Stimulated activated CD4-positive, alpha-beta T cell treated with anti-CD3 and anti-CD28 coated beads, Interleukin-2, amount 100 ng/mL, for 24 hours (primary cell): ENCODE measurements at places on chromosomes 4 and X.

GRCh38 chr4:101621120-101621519 lies 169.4 kb upstream of the BANK1 start:
- DNase-seq = no peak

DNA sequence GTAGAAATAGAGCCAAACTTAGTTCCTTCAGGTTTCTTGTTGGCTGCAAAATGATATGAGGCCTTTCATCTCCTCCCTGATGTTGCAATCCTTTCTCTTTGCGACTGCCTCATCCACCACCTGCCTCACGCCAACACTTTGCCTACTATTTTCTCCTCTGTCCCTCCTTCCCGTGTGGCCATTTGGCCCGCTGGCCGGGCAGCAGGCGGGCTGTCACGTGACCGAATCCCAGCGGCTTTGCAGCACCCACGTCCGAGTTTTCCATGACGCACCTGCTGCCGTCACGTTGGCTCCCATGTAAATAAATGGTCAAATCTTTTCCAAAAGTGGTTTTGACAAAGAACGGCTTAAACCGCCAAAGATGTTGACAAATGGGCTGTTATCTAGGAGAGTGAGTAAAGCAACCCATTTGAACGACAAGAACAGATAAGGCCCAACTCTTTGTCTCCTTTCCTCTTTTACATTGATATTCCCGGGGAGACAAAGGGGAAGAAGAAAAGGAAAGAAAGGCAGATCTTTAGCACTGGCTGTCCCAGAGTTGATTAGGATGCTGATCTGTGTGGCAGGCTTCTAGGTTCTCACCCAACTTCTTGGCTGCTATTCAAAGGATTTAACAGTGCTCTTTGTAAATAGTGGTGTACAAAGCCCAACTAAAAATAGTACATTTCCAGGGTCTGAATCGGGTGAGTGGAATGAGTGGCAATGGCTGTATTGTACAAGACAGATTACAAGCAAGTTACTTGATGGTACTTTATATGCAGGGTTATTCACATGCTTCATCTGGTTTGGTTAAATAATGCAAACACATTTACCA lies 174.2 kb upstream of the JADE1 start:
- no peak for DNase-seq

DNA sequence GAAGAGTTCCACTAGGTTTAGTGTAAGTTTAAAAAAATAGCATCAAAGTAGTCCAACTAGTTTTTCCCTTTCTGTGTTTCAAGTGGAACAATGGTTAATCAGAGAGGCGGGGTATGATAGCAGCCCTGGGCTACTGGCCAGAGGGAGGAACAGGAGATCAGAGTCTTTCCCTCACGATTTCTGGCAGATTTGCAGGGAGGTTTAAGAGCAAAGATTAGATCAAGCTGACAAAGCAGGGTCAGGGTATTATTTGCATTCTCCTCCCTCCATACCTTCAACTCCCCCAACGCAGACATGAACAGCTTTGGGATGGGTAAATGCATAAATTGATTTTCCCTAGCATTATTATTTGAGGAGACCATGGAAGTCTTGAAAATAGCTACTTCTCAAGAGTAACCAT lies 277.6 kb upstream of the DIAPH2 start:
- no peak for DNase-seq

GRCh38 chrX:100964362-100964761 lies 5.1 kb upstream of the ARL13A start:
- no peak for DNase-seq

DNA sequence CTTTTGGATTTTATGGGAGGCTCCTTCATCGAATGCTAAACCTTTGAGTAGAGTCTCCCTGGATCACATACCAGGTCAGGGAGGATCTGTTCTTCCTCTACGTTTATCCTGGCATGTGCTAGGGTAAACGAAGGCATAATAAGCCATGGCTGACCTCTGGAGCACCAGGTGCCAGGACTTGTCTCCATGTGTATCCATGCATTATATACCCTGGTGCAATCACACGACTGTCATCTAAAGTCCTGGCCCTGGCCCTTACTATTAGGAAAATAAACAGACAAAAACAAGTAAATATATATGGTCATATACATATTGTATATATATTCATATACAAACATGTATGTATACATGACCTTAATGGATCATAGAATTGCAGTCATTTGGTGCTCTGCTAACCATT lies 21.2 kb downstream of the EREG start:
- DNase-seq = no peak

DNA sequence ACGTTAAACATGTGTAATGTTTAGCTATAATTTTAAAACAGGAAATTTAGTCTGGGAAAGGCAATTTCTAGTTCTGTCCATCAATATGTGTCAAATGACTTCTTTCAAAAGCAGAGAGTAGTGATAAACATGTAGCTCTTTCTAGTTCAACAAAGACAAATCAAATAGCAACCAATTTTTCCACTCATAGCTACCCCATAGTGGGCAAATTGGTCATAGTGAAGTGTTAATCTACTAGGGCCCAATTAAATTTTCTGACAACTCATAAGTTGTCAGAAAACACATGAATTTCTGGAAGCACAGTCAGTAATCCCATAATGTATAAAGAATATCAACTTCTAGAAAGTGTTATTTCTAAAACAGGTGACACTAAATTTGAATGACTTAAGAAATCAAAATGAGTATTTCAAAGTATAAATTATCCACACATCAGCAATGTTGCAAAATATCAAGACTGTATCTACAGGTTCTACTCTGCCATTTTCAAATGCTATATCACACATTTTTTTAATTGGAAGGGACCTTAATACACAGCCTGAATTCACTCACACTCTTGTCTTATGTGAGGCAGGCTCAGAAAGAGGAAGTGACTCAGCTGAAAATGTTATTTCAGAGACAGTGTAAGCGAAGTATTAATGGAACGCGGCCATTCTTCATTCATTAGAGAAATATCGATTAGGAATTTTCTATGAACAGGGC lies 7.7 kb downstream of the OCIAD2 start:
- no peak for DNase-seq

GRCh38 chr4:75658876-75659275 lies 14.3 kb downstream of the G3BP2 start:
- no peak for DNase-seq

GRCh38 chr4:6986072-6986780 lies 56.9 kb upstream of the TADA2B start:
- DNase-seq = no peak

GRCh38 chr4:87506974-87507701 lies 22.0 kb downstream of the SPARCL1 start:
- DNase-seq = no peak

DNA sequence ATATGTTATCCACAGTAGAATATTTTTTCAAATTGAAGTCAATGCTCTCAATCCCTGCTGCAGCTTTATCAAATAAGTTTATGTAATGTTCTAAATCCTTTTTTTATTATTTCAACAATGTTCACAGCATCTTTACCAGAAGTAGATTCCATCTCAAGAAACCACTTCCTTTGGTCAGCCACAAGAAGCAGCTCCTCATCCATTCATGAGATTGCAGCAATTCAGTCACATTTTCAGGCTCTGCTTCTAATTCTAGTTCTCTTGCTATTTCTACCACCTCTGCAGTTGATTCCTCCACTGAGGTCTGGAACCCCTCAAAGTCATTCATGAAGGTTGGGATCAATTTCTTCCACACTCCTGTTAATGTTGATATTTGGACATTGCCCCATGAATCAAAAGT lies 2301.3 kb upstream of the TENM3 start:
- no peak for DNase-seq

DNA sequence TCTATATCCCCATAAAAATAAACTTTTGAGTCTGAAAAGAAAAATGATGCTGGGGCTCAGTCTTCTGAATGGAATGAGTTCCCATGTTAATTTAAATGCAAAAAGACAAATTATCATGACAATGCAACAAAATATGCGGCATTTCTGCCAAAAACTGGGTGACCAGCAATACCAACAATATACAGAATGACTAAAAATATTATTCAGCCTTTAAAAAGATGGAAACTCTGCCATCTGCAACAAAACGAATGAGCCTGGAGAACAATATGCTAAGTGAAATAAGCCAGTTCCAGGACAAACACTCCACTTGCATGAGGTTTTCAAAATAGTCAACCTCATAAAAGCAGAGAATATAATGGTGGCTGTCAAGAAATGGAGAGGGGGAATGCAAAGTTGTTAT lies 558.5 kb downstream of the IL15 start:
- no peak for DNase-seq

DNA sequence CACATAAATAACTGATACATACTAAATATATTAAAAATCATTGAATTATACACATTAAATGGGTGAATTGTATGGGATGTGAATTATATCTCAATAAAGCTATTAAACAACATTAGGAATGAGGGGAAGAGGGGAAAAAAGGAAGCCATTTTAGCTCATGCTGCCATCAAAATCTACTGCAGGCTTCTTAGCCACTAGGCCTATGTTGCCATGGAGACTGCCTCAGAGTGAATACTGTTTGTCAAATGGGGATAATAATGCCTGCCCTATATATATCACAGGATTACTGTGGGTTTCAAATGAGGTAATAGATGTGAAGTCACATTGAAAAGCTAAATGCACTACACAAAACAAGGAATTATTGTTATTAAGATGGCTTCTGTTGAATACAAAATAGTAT lies 21.2 kb downstream of the TMEM255A start:
- DNase-seq = no peak

GRCh38 chr4:88441696-88442095 lies 15.2 kb upstream of the HERC5 start:
- no peak for DNase-seq
